ENCODE measurements at places on chromosomes 4 and X.

- no peak for DNase-seq
Measured at GRCh38 chrX:45454290-45454689, 253.6 kb upstream of the DIPK2B start.

GRCh38 chr4:519885-520682 is 21.1 kb downstream of the PIGG start:
- DNase-seq: no peak

DNA sequence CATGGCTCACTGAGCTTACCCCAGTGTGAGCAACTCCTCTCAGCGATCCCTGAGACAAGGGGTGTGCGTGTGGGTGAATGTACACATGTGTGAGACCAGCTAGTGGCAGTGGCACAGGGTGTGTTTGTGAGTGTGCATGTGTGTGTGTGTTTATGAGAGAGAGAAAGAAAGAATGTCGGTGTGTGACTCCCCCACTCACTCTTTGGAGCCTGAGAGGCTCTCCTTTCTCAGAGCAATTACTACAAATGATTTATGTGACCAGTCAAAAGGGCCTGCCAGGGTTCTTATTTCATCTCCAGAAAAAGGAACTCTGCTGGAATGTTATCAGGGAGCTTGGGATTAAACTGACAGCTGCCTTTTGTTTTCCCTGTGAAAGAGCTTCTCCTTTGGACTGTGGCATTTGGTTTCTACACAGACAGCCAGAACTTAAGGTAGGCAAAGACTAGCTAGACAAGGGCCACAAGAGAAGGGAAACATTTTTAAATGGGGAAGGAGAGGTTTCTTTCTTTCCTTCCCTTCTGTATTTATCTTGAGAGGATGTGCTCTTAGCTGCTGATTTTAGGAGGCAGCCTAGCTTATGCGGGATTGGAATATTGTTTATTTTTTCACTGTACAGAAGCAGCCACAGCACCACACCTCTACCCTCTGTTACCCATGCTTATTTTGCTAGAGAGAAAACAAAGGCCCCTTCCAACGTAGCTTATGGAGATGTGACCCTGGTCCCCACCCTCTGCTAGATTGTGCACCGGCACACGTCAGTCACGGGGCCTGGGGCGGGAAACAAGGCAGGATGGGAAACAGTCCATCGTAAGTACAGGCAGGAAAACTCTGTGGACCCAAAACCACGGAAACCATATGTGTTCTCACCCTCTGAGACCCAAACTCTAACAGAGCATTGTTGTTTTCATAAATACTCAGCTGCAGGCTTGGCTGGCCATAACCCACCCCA is 143.5 kb downstream of the MGST2 start:
- no peak for DNase-seq

GRCh38 chr4:71261633-71262121 is 77.1 kb upstream of the SLC4A4 start:
- DNase-seq: no peak

GRCh38 chr4:75135068-75135825 is 202.3 kb downstream of the PARM1 start:
- no peak for DNase-seq

DNA sequence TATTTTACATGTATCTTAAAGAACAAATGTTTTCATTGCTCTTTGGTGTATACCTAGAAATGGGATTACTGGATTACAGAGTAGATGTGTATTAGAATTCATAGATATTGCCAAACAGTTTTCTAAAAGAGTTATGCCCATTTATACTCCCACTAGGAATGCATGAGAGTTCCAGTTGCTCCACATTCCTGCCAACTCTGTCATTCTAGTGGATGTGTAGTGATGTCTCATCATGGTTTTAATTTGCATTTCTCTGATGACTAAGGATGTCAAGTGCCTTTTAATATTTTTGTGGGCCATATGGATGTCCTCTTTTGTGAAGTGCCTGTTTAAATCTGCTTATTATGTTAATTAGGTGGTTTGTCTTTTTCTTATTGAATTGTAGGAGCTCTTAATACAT is 65.6 kb upstream of the BMP2K start:
- no peak for DNase-seq

DNA sequence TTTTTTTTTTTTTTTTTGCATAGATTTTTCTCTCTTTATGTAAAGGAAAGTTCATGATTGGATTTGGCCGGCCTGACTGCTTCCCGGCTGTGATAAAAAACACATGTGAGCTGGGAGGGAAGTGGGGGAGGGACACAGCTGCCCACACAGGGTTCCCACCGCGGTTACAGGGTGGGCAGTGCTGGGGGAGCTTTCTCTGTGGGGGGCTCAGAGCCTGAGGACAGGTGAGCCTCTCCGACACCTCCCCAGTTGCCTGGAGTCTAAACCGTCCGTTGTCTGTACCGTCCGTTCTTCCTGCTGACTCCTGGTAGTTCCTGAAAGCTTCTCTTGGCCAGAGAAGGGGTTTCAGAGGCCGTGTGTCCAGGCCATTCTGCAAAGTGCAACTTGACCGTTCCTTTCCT is 21.8 kb downstream of the SHOX start:
- no peak for DNase-seq

- DNase-seq: no peak
Measured at GRCh38 chr4:132297346-132297745, 851.7 kb upstream of the PCDH10 start.

DNA sequence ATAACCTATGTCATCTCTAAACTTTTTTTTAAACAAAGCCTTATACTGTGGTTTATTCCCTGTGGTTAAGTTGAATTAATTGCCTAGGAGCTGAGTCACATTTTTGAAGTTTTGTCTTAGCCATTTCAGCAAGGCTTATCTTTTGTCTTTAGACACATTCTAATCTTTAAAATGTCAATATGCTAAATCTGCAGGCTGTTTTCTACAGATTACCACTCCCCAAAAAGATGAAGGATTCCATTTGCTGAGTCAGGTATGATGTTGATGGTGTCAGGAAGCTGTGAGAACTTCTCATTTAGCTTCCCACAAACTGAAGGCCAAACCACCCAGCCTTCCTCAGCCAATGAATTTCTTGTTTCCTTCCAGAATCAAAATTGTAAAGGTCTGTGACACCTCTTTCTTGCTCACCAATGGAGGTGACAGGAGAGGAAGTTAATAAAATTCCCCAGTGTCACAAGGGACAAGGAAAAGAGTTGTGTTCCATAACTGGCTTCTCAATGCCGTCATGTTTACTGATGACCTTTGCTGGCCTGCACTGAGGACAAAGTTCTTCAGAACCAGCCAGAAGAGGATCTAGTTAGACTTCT is 3.7 kb upstream of the CXCL6 start:
- no peak for DNase-seq
